ENCODE measurements at places on chromosomes 12 and 14.

DNA sequence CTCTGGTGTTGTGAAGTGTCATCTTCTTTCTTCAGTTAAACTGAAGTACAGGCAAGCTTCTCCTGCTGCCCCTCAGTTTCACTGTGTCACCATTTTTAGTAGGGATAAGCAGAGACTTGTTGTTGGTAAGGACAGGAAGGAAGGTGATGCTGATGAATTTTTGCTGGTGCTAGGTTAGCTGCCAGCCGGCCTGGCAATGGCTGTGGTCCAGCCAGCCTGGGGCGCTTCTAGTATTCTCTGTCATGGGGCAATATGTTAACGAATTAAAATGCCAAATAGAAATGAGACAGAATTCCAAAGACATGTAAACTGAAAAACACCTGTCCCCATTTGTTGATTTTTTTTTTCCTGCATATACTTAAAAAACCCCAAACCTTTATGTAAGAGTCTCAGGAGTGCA lies 602.9 kb downstream of the DIO2 start:
- DNase-seq, result no peak

DNA sequence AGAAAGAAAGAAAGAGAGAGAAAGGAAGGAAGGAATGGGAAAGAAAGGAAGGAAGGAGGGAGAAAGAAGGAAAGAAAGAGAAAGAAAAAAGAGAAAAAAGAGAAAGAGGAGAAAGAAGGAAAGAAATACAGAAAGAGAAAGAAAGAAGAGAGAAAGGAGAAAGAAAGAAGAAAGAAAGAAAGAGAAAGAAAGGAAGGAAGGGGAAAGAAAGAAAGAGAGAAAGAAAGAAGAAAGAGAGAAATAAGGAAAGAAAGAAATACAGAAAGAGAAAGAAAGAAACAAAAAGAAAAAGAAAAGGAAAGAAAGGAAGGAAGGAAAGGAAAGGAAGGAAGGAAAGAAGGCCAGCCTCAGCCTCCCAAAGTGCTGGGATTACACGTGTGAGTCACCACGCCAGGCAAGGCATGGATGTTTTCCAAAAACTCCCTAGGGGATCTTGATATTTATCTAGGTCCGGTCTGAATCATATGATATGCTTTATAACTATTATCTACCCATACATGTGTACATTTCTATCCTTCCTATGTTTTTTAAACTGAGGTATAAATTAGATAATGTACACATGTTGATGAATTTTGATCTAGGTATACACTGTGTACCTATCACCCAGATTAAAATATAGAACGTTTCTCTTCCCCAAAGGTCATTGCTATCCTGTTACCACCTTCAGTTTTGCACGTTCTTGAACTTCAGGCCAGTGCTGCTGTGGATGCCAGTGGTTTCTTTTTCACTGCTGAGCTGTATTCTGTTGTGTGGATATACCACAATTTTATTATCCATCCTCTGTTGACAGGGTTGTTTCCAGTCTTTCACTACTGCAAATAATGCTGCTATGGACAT lies 177.9 kb downstream of the RBM19 start:
- DNase-seq, result no peak

DNA sequence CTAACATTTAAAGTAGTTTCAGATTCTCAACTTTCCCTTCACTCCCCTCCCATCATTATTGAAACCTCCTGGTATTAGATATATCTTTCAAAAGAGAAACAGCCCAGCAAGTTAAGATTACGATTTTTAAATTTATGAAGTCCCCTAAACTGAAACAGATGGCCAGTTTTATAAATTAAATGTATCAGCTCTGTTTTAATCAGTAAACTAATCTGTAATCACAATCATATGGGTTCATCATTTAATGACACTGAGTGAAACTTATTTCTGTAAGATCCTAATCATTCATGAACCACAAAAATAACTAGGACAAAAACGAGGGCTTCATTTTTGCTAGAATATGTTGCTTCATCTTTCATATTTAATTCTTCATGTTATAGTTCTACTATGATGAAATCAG lies 137.8 kb downstream of the EPS8 start:
- no peak for DNase-seq

DNA sequence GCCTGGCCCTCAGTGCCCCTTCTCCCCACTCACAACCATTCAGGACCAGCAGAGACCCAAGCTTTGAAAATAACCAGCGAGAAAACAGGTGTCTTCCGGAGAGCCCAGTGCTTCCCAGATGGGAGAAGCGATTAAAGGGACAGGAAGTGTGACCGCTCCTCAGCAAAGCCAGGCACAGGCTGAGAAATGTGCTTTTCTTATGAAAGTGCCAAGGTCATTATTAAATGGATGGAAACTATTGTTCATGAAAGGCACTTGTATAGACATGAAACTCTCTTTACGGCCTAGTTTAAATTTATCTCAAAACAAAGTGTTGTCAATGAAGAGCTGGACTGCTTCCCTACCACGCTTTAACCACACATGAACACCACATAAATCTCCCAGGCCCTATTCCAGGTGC lies 210.4 kb downstream of the SPTSSA start:
- no peak for DNase-seq

DNA sequence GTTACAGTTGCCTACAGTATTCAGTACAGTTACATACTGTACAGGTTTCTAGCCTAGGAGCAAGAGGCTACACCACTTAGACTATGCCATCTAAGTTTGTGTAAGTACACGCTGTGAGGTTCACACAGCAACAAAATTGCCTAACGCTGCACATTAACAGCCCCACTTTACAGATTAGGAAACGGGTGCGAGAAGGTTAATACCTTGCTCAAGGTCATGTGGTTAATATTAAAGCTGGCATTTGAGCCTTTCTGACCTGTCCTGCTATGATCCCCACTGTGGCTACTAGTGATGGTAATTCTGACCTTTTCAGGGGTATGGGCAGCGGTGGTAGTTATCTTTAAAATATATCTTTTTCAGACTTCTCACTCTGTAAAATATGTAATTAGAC lies 20.9 kb downstream of the ACVR1B start:
- no peak for DNase-seq

GRCh38 chr14:77903937-77904617 lies 104.2 kb downstream of the ADCK1 start:
- no peak for DNase-seq

DNA sequence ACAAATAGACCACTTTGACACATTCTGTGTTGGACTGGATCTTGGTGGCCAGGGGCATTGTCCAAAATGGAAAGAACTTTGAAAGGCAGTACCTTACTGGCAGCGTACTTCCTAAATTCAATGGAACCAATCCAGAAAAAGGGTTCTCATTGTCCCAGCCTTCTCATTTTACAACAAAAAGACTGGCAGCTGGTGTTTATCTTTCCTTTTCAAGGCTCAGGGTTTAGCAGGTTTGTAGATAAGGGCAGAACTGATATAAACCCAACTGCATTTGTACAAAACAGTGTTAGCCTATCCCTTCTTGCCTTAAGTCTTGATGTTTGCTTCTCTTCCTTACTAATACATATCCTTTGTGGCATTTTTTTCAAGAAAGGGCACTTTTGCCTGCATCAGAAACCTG lies 7.7 kb downstream of the THAP2 start:
- no peak for DNase-seq

DNA sequence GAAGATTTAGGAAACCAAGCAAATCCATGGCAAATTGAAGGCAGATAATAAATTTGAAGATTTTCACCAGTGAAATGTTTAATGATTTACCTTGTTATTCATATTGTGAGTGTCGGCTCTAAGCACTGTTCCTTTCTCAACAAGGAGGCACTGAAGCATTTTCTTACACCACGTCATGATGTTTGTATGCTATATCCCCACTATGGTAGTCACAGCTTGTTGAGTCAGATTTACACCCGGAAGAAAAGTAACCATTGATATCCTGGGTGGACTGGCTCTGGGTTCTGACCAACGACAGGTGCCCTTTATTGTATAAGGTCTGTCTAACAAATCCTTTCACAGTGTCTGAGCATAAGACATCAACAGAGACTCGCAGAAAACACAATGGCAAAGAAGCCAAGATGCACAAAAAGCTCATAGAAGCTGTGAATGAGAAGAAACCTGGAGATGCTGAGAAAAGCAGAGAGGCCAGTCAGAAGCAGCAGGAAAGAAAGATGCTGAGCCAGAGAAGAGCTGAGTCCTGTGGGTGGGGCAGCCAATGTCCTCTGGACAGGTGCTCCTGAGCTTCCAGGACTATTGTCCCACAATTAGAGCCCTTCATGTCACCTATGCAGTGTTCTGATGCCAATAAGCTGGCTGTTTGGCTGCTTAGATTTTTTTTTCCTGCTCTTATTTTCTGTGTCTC lies 49.7 kb upstream of the ARHGAP5 start:
- no peak for DNase-seq

DNA sequence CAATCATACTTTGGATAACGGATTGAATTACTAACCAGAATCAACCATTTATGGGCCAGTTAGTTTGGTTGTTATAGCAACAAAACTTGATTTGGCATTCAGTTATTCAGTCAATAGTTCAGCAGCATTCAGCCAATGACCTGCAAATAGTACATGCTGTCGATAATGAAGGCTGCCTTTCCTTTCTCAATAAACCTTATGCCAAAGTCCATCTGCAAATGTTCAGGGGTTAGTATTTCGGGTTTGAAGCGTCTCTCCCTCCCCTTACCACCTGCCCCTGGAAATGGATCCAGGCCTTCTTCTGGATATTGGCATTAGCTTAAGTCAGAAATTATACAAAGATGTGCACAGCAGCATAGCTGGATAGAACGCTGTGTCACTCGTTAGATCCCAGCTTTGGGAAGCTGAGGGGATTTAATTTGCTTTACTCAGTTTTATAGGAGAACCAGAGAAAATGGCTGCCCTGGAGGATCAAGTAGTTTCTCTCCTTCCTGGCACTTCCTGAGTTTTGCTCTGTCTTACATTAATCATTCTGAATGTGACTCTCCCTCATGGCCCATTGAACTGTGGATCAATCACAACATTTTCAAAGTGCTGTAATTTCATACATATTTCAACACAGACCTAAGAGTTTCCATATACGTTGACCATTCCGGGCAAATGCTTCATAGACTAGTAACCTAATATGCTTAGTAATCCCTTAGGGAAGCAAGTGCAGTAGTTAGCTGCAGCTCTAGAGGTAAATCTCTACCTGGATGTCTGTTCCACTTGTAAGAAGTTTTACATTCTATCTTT lies 46.7 kb upstream of the PTPRR start:
- DNase-seq, result no peak

DNA sequence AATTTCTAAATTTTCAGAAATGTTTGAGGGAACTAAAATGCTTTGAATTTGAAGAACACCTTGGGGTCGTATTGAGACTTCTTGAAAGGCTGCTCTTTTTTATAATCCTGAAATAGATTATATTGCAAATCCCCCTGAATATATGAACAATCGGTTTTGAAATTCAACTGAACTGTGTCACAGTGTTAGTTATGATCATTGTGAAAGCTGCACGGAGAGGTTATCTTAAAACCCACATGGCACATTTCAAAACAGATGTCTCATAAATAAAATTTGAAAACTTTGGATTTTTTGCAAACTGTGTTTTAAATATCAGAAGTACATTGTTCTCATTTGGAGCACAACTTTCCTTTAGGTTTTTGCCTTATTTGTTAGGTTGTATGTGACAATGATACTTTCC lies 218.4 kb downstream of the TMEM117 start:
- DNase-seq, result no peak

DNA sequence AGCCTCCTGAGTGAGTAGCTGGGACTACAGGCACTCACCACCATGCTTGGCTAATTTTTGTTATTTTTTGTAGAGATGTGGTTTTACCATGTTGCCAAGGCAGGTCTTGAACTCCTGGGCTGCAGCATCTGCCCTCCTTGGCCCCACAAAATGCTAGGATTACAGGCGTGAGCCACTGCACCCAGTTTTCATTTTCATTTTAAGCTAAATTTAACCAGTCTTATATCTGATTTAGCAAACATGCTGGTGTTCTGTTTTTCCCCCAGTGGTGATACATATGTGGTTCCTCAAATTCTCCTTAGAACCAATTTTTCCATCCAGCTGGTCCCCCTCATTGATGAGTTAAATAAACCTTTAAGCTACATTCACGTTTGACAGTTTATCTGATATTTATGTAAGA lies 43.8 kb upstream of the BICD1 start:
- DNase-seq, result no peak
